ENCODE measurements at places on chromosomes 3 and 15.

GRCh38 chr15:62209322-62209721, 44.2 kb upstream of the C2CD4B start:
- no peak for DNase-seq

DNA sequence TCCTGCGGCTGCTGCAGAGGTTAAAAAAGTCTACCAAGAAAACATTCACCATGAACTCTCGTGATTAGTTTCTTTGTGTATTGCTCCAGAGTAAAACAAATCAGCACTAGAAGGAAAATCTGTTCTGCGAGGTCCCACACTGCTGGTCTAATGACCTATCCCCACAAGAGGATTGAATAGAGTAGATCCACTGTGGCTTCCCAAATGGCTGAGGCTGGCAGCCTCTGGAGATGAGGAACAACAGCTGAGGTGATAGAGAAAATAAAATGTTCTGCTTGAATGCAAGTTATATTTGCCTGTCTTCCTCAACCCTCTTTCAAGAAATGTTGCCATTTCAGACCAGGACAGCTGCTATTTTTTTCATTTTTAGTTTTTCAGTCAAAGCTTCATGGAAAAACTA, 883.3 kb downstream of the CADM2 start:
- no peak for DNase-seq

GRCh38 chr3:4741404-4742307, 237.6 kb upstream of the BHLHE40 start:
- DNase-seq: no peak

- DNase-seq: no peak
Observed at GRCh38 chr3:127525373-127525772, 65.2 kb downstream of the TPRA1 start.

DNA sequence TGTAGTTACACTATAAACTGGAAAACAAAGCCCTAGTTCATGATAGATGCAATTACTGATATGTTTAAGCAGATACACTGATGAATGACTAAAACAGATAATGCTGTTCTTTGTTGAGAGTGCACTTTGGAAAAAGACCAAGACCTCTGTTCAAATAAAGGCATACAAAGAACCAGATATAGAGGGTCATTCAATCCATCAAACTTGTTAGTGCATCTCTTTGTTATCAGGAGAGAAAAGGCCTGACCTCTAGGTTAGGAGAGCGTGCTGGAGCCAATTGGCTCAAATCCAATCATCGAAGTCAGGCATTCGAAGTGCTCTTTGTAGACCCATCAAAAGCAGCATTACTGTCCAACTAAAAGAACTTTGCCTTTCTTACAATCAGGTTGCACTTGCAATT, 124.2 kb downstream of the TFG start:
- no peak for DNase-seq

GRCh38 chr3:171132873-171133272, 106.4 kb upstream of the SLC2A2 start:
- no peak for DNase-seq

- DNase-seq: no peak
Observed at GRCh38 chr3:34268032-34268709, 469.7 kb downstream of the PDCD6IP start.

DNA sequence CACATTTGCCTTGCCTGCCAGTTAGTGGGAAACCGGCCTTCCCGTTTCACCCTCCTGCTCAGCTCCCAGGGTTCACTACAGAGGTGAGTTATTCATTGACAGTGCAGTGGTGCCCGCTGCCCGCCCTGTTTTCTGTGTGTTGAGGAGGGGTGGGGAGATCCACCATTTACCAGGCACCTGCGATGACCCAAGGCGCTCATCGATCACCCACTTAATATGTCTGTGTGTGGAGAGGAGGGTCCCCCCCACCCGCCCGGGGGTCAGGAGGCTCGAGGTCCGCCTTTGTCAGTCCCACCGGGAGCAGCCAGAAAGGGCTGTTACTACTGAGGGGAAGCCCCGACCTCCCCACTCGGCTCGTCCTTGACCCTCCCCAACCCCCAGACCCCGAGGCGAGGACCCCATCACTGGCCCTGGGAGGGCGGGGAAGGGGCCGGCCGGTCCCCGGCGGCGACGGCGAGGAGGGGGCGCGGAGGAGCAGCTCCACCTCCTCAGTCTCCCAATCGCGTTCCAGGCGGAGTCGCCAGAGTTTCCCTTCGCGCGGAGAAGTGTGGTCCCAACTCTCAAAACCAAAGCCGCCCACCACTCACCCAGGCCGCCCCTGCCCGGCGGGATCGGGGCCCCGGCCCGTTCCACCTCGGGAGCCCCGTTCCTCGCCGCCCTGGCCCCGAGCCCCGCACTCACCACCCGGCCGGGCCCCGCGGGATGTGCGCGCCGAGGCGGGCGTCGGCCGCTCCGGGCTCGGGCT, 1.1 kb downstream of the PLXNB1 start:
- DNase-seq: no peak

DNA sequence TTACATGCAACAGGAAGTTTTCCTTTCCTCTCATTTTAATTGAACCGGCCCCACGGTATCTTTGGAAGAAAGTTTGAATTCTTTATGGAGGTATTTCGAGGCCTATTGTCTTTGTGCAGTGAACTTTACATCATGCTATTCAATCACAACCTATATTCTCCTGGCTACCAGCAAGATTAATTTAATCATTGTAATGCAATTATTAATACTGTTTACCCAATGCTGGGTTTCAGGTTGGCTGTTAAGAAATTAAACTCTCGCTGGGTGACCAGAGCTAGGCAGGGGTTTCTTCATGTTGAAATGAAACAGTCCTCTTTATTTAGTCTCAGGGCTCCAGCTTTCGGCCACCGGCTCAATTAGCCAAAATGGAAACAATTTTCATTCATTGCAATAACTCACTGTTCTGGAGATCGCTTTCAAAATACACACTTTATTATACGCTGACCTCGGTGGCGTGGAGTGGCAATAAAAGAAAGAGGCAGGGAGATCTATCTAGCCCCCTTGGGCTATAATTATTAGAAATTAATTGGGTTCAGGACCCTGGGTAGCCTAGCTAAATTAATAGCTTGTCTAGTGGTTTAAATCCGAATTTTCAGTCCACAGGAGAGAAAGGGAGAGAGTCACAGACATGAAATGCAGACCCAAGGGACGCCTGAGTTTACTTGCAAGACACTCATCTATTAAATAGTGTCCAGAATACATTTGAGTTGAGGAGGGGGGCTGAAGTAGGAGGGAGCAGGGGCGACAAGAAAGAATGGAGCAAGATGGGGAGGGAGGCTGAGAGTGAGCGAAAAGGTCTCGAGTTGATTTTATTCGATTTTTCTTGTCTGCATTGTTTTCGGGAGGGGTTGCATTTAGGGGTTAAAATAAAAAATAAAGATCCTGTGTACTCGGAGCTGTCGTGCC, 3.9 kb upstream of the MECOM start:
- no peak for DNase-seq

DNA sequence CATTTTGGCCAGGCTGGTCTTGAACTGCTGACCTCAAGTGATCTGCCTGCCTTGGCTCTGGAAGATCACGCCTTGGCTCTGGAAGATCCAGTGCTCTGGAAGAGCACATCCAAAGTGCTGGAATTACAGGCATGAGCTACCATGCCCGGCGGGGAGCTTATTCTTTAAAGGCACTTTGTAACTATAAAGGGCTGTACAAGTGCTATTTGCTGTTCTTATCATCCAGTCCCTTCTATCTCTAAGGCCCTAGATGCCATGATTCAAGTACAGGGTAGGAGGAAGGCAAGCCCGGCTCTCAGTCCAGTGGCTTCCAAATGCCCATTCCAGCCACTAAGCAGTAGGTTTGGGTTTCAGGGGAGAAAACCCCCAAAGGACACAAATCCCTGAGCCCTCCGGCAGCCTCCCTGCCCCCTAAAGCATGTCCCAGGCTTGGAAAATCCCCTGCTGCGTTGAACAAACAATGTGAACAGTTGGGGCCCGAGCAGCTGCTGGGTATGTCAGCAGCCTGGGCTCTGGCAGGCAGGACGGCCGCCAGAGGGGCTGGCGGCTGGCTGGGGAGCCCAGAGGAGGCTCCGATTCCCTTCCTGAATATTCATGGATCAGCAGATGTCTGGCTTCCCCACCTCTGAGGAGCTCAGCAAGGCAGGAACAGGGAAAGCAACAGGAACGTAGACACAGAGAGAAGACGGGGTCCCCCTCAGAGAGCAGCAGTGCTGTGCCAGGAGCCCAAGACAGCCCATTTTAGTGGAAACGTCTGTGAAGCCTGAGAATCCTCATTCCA, 7.7 kb downstream of the IGDCC4 start:
- no peak for DNase-seq

- no peak for DNase-seq
Observed at GRCh38 chr3:52293491-52294319, 6.1 kb downstream of the GLYCTK start.

GRCh38 chr15:57506422-57506821, 85.3 kb upstream of the MYZAP start:
- DNase-seq: no peak

DNA sequence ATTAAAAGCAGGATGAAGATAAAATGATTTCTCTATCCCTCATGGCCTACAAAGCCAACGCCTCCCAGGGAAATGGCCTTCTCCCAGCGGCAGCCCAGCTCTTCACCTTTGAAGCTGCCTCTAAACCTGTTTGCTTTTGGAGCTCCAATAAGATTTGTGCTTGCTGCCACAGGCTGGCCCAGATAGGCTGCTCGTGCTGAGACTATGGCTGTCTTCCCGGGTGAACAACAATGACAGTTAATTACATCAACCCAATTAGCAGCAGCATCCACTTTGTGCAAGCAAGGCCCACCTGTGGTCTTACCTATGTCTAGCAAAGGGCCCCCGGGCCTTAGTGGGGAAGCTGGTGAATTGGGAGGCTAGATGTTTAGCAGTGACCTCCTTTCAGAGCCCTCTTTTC, 179.6 kb downstream of the P3H2 start:
- no peak for DNase-seq

Data from activated CD4-positive, CD25-positive, alpha-beta regulatory T cell treated with anti-CD3 and anti-CD28 coated beads, Interleukin-2, amount 50 U/mL, for 16 hours (primary cell).